Activated T-cell treated with anti-CD3 and anti-CD28 coated beads, Interleukin-2, amount 50 U/mL, for 1 hour (primary cell): ENCODE measurements at places on chromosomes 2 and 18.

DNA sequence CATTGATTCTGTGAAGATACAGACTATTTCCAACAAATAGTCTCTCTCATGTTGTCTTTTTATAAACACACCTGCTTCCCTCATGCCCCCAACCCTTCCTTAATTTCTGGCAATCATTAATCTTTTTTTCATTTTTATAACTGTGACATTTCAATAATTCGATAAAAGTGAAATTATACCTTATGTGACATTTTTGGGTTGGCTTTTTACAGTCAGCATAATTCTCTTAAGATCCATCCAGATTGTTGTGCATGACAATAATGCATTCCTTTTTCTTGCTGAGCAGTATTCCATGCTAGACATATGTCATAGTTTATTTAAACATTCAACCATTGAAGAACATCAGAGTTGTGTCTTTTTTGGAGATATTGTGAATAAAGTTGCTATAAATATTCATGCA, 541.8 kb upstream of the VRK2 start:
- no peak for DNase-seq

DNA sequence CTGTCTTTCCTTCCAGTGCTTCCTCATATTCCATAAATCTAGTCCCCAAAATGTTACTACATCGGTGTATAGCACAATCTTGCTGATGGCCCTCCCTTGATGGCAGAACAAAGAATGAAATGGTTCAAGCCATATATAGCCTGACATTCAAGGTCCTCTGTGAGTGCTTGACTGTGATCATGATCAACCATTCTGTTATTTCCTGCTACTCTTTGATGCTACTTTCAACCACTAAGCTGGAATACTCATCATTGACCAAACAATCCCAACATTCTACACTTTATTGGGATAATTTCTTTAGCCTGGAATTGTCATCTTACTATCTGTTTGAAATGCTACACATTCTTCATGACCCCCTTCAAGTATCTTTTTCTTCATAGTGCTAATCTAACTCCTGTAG, 633.9 kb downstream of the PLCL1 start:
- no peak for DNase-seq

- no peak for DNase-seq
Measured at GRCh38 chr2:8219631-8220355, 462.1 kb upstream of the ID2 start.

DNA sequence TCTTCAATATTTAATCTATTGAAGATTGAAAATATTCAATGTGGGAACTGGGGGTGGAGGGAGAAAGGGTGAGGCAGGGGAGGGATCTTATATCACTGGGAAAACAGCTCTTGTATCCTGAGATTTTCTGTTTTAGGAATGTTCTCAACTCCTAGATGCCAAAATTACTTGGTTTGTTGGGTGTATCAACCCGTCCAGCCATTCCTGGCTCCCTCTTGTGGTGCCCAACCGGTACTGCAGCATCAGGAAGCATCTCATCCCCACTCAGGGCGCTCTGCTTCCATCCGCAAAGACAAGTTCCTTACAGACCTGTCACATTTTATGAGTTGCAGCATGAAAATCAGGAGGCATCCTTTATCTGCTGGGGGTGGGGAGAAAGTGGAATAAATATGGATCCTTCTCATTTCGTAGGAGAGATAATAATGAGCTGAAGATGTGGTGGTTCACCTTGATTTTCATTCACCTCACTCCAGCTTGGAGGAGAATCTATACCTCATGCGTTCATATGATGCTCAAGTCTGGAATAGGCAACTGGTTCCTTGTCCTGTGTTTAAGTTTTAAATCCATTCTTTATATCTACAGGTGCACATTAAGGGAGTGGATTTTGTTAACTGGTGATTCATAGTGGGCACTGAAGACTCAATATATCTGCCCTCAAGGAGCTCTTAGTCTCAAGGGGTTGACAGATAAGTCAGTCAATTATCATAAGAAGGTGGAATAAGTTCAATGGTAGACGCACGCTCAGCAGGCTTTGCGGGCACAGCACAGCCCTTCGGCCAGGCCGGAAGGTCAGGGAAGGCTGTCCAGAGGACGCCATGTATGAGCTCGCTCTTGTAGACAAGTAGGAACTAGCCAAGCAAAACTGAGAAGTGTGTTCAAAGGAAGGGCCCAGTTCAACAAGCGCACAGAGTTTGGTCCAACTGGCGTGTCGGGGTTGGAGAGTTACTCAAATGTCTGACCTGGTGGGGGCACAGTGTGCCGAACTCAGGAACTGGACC, 127.3 kb downstream of the RNF144A start:
- peak; percentile 66 for DNase-seq

- DNase-seq, result no peak
Measured at GRCh38 chr2:198587240-198587639, 782.8 kb downstream of the PLCL1 start.

GRCh38 chr2:30899516-30900054, 92.3 kb upstream of the CAPN13 start:
- no peak for DNase-seq

- no peak for DNase-seq
Measured at GRCh38 chr2:128305555-128306080, 13.1 kb downstream of the HS6ST1 start.

DNA sequence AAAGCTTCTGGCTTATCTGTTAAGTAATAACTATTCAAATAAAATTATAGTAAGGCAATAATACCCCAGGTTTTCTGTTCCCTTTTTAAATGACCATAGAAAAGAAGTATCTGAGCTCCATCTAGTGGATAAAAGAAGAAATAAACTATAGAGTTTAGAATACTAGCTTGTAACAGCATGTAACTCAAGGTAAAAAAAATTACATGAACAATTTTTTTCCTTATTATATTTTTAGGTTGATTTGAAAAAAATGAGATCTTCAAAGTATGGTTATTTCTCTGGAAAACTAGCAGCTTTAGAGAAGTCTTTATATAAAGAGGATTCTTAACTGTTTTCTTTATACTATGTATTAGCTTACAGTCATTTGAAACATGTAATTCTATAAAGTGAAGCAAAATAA, 58.1 kb downstream of the NCKAP1 start:
- no peak for DNase-seq

DNA sequence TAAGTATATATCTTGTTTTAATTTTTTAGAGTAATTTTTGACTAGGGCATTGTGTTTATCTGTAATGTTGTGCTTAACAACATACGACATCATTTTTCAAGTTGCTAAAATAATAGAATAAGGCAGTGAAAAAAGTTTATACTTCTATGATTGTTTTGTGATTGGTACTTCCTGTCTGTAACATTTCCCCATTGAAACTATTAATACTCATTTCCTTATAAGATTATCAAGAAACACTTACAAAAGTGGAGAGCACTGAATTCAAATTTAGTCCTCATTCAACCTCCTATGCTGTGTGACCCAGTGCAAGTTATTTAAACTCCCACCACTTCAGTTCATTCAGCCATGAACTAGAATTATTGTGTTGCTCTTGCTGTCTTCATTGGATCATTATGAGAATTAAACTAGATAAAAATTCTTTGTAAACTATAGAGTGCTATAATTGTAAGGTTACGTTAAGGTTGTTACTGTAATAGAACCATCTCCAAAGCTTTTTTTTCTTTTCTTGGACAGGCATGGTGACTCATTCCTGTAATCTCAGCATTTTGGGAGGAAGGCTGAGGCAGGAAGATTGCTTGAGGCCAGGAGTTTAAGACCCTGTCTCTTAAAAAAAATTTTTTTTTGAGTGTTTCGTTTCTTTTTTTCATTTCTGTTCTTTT, 2.8 kb downstream of the ETAA1 start:
- no peak for DNase-seq

DNA sequence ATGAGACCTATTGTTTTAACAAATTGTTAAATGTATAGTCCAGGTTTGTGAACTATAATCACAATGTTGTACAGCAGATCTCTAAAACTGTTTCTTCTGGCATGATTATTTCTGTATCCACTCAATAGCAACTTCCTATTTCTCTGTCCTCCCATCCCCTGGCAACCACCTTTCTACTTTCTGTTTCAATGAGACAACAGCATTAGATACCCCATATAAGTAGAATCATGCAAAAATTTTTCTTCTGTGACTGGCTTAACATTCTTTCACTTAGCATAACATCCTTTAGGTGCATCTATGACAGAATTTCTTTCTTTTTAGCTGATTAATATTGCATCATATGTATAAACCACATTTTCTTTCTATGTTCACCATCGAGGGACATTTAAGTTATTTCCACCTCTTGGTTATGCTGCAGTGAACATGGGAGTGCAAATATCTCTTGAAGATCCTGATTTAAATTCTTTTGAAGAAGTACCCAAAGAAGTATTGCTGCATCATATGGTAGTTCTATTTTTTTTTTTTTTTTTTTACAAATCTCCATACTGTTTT, 713.5 kb downstream of the LRP1B start:
- no peak for DNase-seq

DNA sequence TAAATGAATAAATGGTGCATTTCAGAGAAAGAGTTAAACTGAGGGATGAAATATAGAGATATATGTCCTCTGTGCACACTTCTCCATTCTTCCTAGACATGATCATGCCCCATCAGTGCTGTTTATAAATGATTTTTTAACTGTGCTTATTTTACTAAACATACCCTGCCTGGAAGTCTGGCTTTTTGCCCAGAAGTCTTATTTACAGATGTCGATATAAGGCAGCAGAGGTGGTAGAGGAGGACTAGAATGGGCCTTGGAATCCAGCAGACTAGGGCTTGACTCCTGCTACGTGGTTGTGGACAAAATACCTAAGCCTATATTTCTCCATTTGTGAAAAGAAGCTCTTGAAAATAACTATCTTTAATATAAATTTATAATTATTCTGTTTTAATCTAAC, 355.5 kb downstream of the RAD51AP2 start:
- DNase-seq, result no peak

- no peak for DNase-seq
Measured at GRCh38 chr2:23381084-23381483, 3.9 kb upstream of the KLHL29 start.

- no peak for DNase-seq
Measured at GRCh38 chr18:31204166-31204565, 41.5 kb upstream of the DSC1 start.

DNA sequence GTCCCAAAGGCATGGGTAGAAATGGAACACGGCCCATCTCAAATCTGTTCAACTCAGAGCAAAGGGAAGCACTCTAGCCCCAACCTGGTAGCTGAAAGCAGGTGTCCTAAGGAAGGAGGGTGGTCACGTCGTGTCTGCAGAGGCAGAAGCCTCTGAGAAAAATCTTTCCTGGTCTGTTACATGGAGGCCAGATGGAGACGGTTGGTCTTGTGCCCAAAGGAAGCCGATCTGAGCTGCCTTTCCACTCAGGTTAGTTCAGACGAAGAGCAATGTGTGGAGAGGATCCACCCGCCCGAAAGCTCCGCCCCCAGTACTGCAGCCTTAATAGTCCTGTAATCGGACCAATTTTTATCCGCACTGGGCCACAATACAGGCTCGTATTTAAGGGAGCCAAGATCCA, 54.9 kb upstream of the AMMECR1L start:
- DNase-seq, result no peak

- no peak for DNase-seq
Measured at GRCh38 chr2:233381638-233381995, 27.3 kb downstream of the DGKD start.

DNA sequence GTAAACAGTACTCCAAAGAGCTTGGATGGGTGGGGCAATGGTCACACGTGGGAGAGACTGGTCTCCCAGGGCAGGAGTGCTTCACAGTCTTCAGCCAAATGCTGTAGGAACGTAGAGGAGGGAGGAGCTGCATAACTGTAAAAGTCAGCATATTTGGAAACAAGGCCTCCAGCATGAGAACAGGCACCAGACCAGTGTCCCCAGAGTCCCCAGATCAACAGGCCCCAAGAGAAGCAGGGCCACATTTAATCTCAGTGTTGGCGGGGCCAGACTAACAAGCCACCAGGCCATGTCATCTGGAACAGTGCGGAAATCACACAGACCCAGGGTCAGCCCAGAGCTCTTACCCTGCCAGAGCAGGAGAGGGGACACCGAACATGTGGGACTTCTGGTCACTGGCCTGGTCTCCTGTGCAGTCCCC, 63.2 kb downstream of the ADCY3 start:
- DNase-seq, result no peak

DNA sequence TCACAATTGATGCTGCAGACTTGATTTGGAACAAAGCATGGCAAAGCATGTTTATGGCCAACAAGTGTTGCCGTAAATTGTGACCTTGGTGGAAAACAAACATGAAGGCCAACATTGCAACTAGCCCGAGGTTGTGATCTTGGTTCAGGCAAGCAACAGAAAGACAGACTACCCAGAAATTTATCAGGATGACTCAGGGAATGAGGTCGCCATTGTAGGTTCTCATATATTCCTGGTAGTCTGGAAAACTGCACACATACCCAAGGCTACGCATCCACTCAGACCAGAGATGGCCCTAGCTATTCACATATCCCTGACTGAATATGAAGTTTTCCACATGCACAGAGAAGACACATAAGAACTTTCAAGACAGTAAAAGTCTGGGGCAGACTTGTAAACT, 30.1 kb downstream of the CYP1B1 start:
- no peak for DNase-seq

GRCh38 chr2:111175615-111176014, 54.9 kb downstream of the BCL2L11 start:
- DNase-seq, result no peak

DNA sequence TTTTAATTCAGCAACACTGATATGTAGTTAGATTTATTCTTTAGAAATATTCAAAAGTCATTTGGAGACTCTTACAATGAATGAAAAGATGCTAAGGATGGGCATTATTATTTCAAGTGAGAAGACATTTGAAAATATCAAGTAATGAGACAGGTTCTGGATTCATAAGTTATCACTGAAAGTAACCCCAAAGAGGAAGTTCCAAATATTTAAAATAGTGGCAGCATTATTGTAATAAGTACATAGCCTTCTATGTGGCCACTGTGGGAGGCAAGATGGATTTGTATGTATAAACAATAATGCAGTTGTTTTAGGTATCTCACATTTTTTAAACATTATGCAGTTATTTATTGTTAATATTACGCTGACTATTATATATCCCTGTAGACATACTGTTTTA, 29.7 kb downstream of the ZC3H6 start:
- no peak for DNase-seq

DNA sequence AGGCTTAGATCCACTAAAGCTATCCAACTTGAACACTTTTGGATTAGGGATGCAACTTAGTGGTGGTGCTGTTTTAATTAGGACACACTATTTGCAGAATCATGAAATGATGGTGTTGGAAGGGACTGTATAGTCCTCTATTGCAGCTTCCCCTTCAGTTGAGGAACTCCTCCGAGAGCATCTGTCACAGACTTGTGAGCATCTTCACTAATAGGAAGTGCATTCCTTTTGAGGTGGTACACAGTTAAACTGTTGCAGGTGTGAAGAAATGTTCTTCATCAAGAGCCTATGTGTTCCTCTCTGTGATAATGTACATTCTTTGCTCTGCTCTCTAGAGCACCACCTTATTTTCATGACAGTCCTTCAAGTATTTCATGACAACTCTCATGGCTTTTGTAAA, 197.4 kb downstream of the CAMKMT start:
- DNase-seq, result no peak
